NK-92 treated with Interleukin-12 subunit alpha and Interleukin-12 subunit beta, amount 100 ng/mL, for 24 hours (cell line): ENCODE measurements at places on chromosomes 4 and X.

DNA sequence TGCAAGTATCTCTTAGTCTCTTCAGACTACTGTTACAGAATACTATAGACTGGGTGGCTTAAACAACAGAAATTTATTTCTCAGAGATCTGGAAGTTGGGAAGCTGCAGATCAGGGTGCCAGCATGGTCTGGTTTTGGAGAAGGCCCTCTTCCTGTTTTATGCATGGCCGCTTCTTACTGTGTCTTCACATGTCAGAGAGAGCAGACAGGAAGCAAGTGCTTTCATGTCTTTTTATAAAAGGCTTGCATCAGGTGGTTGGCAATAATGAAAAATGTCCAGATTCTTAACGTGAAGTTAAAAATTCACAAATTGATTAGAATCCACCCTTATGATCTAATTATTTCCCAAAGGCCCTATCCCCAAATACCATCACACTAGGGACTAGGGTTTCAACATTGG is 284.9 kb downstream of the RPA4 start:
- no peak for DNase-seq

DNA sequence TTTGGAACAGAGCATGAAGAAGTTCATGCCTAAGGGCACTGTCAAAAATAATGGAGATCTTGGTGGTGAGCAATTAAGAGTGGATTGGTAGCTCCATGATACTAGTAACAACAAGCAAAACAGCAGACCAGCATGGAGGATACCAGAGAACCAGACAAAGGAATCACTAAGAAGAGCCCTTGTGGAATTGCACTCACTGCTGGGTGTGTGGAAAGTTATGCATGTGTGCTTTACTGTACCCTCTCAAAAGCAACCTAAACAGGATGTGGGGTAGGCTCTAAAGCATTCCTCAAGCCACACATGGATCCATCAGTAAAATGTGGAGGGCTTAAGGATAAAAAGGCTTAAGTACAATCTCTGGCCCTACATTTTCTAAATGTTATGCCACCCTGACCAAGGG is 69.5 kb downstream of the AR start:
- no peak for DNase-seq

DNA sequence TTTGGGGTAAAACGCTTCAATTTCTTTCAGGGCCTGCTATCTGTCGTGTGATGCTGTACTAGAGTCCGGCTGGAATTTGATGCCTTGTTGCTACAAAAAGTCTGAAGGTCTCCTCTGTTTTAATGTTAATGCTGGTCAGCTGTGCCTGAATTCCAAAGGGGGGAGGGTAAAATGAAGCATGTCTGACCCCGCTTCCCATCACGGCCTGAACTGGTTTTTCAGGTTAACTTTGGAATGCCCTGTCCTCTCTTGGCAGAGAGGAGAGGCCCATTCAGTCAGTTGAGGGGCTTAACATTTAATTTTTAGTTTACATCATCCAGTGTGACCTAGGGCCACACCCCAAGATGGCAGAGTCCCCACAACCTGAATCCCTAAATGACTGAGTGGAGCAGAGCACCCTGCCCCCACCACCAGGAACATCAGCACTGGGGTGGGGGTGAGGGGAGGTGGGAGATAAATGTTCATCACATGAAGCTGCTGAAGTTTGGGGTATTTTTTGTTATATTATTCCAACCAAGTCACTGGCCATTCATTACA is 47.9 kb upstream of the GPR78 start:
- no peak for DNase-seq

- DNase-seq = no peak
Observed at GRCh38 chr4:8599657-8600056, 7.1 kb downstream of the CPZ start.

GRCh38 chrX:10156199-10157031 is at the start of gene CLCN4:
TSS of gene CLCN4 (plus strand) at chrX:10156975. CDS start at chrX:10185033, 28,058 bp downstream.
- DNase-seq = no peak

GRCh38 chr4:100486496-100486895 is 31.3 kb downstream of the EMCN start:
- DNase-seq = no peak

- DNase-seq = no peak
Observed at GRCh38 chr4:153790962-153791551, 2.2 kb upstream of the SFRP2 start.

GRCh38 chr4:27046851-27047250 is 186.2 kb downstream of the STIM2 start:
- DNase-seq = no peak

DNA sequence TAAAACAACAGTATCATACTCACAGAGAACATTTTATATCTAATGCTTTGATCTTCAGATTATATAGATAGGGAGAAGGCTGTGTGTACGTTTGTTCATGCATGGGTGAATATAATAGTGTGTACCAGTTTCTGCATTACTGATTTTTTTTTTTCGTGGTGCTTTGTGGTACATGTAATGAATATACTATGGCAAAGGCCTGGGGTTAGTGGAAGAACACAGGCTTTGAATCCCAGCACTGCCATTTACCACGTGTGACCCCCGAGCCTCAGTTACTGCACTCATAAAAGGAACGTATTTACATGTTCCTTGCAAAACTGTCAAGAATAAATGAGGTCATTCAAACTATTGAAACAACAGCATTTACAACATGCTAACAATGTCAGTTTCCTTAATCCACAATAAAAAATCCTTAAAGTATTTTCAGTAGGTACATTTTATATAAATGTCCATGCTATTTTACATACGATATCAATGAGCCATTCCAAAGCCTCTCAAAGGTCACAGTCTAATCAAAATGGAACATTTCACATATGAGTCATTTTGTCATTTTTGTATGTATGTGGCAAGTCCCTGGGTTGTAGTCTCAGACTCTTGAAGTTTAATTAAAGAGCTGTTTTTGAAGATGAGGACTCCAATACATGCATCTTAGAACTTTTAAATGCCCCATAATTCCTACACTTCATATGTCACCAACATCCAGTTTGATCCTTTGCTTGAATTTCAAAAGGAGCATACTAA is 242.8 kb downstream of the PPP3CA start:
- DNase-seq = no peak

DNA sequence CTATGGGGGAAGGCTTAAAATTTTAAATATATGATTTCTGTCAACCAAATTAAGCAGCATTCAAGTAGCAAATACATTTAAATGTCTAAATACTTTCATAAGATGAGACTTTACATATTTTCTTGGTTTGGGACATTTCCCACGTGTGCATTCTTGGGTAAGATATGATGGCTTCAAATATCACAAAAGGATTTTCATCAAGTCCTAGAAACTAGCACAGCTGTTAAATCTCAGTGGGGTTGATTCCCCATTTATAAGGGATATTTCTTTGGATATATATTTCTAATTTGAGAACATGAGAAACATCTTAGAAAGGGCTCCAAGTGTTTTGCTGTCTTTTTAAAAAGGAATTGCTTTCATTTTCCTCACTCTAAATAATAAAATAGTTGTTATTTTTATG is 90.2 kb downstream of the P2RY10 start:
- no peak for DNase-seq

- no peak for DNase-seq
Observed at GRCh38 chrX:100710816-100711215, 21.1 kb downstream of the SYTL4 start.

DNA sequence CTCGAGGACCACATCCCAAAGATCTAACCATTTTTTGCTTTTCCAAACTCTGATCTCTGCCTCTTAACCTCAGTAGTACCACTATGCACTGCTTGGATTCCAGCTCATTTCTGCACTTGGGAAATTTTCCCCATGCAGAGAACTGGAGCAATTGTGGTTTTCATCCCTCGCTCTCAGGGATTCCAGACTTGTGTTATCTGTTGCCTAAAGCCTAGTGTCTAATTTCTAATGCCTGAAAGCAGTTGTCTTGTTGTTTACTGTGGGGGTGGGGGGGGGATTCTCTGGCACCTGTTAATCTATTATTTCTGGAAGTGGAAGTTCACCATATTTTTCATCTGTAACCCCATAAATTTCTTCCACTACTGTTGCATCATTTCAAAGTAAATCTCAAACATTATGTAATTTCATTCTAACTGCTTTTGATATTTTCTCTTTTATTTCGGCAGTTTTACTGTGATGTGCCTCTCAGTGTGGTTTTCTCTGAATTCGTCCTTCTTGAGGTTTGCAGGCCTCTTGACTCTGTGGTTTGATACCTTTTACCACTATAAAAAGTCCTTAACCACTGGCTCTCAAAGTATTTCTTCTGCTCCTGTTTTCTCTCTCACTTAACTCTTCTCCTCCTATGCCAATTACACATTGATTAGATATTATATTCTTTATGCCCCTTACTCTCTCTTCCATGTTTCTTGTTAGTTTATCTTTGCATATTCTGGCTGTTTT is 205.6 kb upstream of the EOLA2 start:
- no peak for DNase-seq

GRCh38 chr4:56701161-56701480 is 20.0 kb upstream of the HOPX start:
- DNase-seq = no peak

DNA sequence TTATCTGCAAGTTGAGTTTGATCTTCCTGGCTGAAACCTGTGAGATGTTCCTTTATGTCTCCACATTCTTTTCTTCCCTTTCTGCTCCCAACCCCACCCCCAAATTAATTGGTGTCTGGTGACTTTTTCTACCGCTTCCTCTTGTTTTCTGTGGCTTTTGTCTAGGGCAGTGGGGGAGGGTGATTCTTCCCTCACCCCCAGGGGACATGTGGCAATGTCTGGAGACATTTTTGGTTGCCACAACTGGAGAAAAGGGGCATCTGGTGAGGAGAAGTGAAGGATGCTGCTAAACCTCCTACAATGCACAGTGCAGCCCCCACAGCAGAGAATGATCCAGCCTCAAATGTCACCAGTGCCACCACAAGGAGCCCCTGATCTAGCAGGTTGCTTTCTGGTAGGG is 152.9 kb downstream of the NHS start:
- no peak for DNase-seq

DNA sequence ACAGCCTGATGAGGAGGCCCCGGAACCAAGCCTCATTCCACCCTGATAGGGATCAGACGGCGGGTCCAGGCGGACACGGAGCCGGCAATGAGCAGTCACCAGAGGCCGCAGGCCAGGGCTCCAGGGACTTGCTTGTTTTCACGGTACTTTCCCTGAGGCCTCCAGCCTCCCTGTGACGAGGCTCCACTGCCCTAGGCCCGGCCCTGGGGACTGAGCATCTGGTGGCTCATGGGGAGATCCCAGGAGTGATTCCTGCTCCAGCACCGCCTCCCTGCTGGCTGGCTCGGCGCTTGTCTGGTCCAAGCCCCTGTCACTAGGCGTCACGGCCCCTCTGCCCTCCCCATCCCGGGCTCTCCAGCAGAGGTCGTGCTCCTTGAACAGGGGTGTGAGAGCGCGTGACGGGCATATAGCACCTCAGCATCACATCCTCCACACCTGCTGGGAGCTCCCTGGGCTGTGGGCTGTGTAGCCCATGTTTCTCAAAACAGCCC is 14.1 kb downstream of the HTRA3 start:
- DNase-seq = no peak

- DNase-seq = no peak
Observed at GRCh38 chr4:38415682-38416081, 248.3 kb upstream of the KLF3 start.

DNA sequence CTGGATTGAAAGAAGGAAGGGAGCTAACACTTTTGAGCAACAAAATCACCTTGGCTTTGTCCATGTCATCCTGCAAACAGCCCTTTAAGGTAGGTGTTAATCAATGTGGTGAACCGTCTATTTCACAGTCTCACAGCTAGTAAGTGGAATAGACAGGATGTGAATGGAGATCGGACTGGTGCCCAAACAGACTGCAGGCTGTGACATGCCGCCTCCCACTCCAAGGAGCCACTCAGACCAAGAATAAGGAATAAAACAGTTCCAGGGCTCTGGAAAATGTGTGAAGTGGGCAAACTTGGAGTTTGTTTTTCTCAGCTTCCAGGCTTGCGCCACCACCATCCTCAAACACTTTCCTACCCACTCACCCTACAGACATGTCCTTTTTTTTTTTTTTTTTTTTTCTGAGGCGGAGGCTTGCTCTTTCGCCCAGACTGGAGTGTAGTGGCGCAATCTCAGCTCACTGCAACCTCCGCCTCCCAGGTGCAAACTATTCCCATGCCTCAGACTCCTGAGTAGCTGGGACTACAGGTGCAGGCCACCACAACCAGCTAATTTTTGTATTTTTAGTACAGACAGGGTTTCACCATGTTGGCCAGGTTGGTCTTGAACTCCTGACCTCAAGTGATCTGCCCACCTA is 57.7 kb upstream of the SEC24B start:
- no peak for DNase-seq

- DNase-seq = no peak
Observed at GRCh38 chrX:119706616-119707015, 13.6 kb upstream of the SEPTIN6 start.

- DNase-seq = no peak
Observed at GRCh38 chr4:76511947-76512346, 76.9 kb downstream of the SHROOM3 start.
